CD4-positive, alpha-beta T cell (primary cell): ENCODE measurements at places on chromosomes 5 and 9. TPM values are rescaled to one million over a fixed set of nuclear protein-coding genes. Genes with fewer than 3 reads are reported as not detected.

GRCh38 chr5:123429993-123430392 lies 6.8 kb upstream of the CEP120 start:
- no peak overlapping the region for H3K27ac ChIP-seq
- no peak overlapping the region for H3K4me3 ChIP-seq

- no peak for DNase-seq
- H3K4me3 ChIP-seq: no peak overlapping the region
- no peak overlapping the region for H3K27ac ChIP-seq
- H3K36me3 ChIP-seq: peaks cover 15% of the 10 kb centered on the region
Measured at GRCh38 chr9:20771729-20772128, 87.7 kb downstream of the FOCAD start.

GRCh38 chr9:95641586-95641985 lies 124.8 kb upstream of the PTCH1 start:
- H3K27ac ChIP-seq: no peak overlapping the region
- no peaks in the 10 kb centered on the region for H3K36me3 ChIP-seq
- H3K4me1 ChIP-seq: no peaks in the 10 kb centered on the region
- H3K27me3 ChIP-seq: peaks cover 4% of the 10 kb centered on the region
- DNase-seq: no peak
- H3K4me3 ChIP-seq: no peak overlapping the region

DNA sequence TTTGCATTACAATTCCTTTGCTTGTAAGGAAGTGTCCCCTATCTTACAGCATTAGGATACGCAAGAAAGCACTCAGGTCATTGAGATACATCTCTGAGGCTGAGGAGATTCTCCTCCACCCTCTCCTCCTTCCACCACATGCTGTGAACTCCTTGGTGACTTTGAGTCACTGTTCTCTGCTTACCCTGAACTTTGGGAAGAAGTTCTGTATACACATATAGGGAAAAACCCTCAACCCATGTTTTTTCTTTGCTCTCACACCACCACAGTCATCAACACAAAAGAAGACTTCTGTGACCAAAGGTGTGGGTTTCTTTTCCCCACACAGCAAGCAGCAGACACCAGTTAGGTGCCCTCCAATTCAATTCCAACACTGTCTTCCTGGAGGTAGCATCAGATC lies 38.1 kb downstream of the CNOT6 start:
- no peaks in the 10 kb centered on the region for H3K27me3 ChIP-seq
- no peak overlapping the region for H3K27ac ChIP-seq
- H3K4me3 ChIP-seq: no peak overlapping the region

Gene SLC6A3
- 0.08 TPM for total RNA-seq
